Muscle of leg (tissue), 16 donors: ENCODE measurements at places on chromosomes 2 and 18. TPM values are rescaled to one million over a fixed set of nuclear protein-coding genes. Genes with fewer than 3 reads are reported as not detected.

Gene IL37
- not detected for total RNA-seq

DNA sequence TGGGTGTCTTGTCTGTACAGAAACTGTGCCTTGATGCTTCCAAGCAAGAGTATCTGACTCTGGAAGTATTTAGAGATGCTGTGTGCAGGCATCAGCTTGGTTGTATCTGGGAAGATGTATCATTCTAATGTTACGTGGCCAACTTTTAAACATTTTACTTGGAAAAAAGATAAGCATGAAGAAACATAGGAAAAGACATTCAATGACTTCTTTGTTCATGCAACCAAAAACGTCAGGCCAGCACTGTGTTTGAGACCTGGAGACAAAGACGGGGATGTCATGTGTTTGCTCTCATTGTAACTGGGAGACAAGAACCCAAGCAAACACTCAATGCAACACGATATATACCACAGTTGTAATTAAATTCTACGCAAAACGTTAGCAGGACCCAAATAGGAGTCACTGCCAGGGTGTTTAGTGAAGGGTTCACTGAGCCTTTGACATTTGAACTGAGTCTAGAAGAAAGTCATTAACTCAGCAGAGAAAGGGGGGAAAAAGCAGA lies 8.9 kb upstream of the SESTD1 start:
- no peak overlapping the region for H3K4me3 ChIP-seq
- H3K36me3 ChIP-seq: no peaks in the 10 kb centered on the region
- DNase-seq: no peak
- peaks cover 4% of the 10 kb centered on the region for H3K4me1 ChIP-seq
- no peaks in the 10 kb centered on the region for H3K27me3 ChIP-seq

- no peaks in the 10 kb centered on the region for H3K4me1 ChIP-seq
- H3K27ac ChIP-seq: no peak overlapping the region
Observed at GRCh38 chr2:139427164-139427563, 647.0 kb upstream of the NXPH2 start.

- no peak overlapping the region for H3K4me3 ChIP-seq
- no peaks in the 10 kb centered on the region for H3K36me3 ChIP-seq
- no peak overlapping the region for H3K27ac ChIP-seq
- no peaks in the 10 kb centered on the region for H3K27me3 ChIP-seq
Observed at GRCh38 chr2:194566907-194567660, 1089.9 kb upstream of the SLC39A10 start.

GRCh38 chr18:58789876-58790240 lies 74.8 kb upstream of the ZNF532 start:
- no peak overlapping the region for H3K4me3 ChIP-seq
- peak; percentile 44 for DNase-seq
- H3K36me3 ChIP-seq: no peaks in the 10 kb centered on the region
- no peaks in the 10 kb centered on the region for H3K27me3 ChIP-seq
- H3K27ac ChIP-seq: peak overlapping the region; percentile 80
- H3K4me1 ChIP-seq: peaks cover 21% of the 10 kb centered on the region

- H3K27me3 ChIP-seq: peaks cover 4% of the 10 kb centered on the region
- H3K4me3 ChIP-seq: no peak overlapping the region
Observed at GRCh38 chr2:85797921-85798320, 44.1 kb downstream of the ATOH8 start.

Gene FRZB
- 19.2 TPM for total RNA-seq

DNA sequence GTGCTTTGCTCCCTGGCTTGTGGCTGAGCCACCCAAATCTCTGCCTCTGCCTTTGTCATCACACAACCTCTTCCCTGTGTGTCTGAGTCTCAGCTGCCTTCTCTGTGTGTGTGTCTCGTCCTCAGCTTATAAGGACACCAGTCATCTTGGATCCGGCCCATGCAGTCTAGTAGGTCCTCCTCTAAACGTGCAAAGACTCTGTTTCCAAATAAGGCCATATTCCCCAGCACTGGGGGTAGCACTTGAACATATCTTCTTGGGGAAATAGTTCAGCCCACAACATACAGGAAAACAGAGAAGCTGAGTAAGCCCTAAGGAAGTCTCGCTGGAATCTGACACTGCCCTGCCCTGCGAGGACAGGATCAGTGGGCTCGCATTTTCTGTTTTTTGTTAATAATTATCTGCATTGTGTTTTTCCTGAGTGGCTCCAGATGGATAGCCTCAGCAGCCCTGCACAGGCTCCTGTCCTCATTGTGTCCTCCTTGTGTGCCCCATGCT lies 42.1 kb downstream of the MTCL1 start:
- H3K4me3 ChIP-seq: no peak overlapping the region
- no peaks in the 10 kb centered on the region for H3K27me3 ChIP-seq
- peaks cover 7% of the 10 kb centered on the region for H3K36me3 ChIP-seq
- no peak overlapping the region for H3K27ac ChIP-seq
- H3K4me1 ChIP-seq: peaks cover 8% of the 10 kb centered on the region
- DNase-seq: no peak

- peaks cover 42% of the 10 kb centered on the region for H3K4me1 ChIP-seq
- peaks cover 33% of the 10 kb centered on the region for H3K36me3 ChIP-seq
- peak overlapping the region; percentile 42 for H3K27ac ChIP-seq
- peak overlapping the region; percentile 9 for H3K4me3 ChIP-seq
Observed at GRCh38 chr2:219541611-219542180, 1.9 kb downstream of the CHPF start.

Gene TOGARAM2
- total RNA-seq: 1.2 TPM

Gene GPC1
- 21.1 TPM for total RNA-seq

DNA sequence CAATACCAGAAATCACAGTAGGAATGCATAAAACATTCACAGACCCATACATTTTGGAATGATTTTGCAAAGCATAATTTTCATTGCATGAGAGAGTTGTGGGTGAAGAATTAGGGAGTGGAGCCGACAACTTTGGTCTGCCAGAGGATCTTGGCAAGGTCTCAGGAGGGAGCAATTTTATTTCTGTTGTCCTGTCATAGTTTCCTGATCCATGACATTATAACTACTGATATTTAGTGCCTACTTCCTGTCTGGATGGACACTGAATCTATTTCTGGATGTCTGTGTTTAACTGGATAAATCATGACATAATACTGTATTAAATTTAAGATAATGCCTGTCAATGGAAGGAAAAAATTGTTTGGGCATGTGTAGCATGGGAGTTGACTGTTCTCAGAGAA lies 2.4 kb downstream of the ITGA4 start:
- H3K36me3 ChIP-seq: no peaks in the 10 kb centered on the region
- peaks cover 15% of the 10 kb centered on the region for H3K4me1 ChIP-seq
- H3K27me3 ChIP-seq: peaks cover 12% of the 10 kb centered on the region
- H3K27ac ChIP-seq: no peak overlapping the region
- no peak overlapping the region for H3K4me3 ChIP-seq
